ENCODE measurements at places on chromosomes 3 and 15.

GRCh38 chr3:111471831-111472230, 70.2 kb upstream of the CD96 start:
- no peak for DNase-seq

- DNase-seq, result no peak
Measured at GRCh38 chr15:29676961-29677402, 145.3 kb downstream of the TJP1 start.

DNA sequence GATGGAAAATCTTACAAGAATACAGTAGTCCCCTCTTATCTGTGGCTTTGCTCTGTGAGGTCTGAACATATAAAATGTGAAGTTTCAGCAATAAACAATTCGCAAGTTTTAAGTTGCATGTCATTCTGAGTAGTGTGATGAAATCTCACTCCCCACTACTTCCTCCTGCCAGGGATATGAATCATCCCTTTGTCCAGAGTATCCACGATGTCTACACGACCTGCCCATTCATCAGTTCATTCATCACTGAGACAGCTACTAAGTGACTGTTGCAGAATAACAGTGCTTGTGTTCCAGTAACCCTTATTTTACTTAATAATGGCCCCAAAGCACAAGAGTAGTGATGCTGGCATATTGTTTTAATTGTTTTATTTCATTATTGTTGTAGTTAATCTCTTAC, 489.2 kb upstream of the UBE2E2 start:
- DNase-seq, result no peak

DNA sequence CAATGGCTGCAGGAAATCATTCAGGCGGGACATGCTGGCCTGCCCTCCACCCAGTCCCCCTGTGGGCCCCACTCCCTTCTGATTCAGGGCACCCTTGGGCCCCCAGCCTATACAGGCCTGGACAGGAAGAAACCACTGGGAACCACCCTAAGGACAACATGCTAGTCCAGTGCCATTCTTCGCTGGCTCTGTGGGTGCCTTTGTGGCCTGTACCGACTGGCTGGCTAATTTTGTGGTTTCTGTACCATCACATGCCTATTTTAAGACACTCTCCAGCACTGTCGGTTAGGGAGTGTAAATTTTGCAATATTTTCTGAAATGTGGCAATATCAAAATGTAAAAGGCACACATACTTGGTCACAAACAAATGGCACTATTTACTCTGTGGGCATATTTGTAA, 61.4 kb upstream of the POLG start:
- no peak for DNase-seq

DNA sequence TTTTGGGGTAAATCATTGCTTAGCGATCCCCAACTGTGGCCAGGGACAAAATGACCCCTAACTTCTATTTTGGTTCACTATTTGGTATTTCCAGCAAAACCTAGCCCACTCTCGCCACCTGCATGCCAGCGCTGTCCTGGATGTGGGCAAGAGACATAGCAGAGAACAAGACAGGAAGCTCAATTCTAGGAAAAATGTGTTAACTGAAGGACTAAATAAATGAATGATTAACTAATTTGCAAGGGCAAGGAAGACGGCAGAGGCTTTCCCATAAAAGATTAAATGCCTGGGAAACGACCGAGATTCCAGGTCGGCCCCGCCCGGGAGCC, 408 bp downstream of the NICN1 start:
- DNase-seq, result no peak

- no peak for DNase-seq
Measured at GRCh38 chr3:17238023-17238422, 353.3 kb downstream of the PLCL2 start.

DNA sequence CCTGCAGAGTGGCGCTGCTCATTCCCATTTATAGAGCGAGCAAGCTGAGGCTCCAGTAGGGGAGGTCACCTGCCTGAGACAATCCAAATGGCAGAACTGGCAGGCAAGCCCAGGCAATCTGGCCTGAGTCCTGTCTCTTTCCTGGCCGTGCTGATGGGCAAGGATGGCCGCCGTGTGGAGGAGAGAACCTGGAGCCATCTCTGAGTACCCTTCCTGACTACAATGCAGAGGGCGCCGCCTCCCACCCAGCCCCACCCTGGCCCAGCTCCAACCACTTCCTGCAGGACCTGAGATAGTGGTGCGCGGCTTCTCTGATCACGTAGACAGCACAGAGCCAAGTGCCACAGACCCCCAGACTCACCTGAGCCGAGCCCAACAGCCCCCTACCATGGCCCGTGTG, 7.0 kb downstream of the TLR9 start:
- no peak for DNase-seq

GRCh38 chr15:74127255-74127953, 3.0 kb upstream of the ISLR2 start:
- peak; percentile 87 for DNase-seq

GRCh38 chr3:170480111-170480510, 61.4 kb downstream of the CLDN11 start:
- DNase-seq, result no peak

DNA sequence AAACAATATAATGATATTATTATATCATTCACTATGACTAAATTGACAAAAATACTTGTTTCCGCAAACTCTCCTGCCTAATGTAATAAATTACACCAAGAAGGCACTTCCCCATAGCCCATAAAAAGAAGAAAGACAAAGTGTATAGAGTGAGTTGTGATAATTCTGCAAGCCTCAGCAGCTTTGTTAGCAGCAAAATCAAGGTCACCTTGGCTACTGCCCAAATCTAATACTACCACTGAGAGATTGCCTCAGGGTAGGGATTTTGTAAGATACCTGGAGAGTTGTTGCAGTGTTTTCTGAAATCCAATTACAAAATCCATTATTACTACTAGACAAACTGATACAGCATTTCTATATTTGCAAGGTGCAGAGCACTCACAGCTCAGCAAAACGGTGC, 503.5 kb downstream of the FGF12 start:
- no peak for DNase-seq

GRCh38 chr3:24400015-24400414, 94.6 kb downstream of the THRB start:
- DNase-seq, result no peak

DNA sequence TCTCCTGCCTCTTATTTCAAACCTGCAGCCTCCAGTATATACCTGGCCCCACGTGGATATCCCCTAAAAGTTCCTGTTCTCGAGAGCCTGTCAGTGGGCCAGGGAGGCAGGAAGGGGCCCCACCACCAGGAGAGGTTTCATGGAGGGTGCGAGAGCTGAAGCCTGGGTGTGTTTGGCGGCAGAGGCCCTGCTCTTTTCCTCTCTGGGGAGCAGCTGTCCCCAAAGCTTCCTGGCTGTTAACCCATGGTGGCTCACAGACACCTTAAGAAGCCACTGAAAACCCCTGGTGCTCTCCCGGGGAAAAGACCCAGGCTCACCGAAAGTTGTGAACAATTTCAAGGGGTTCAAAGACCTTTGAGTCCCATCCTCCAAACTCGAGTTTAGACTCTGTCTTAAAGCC, 1.1 kb downstream of the PRRT3 start:
- no peak for DNase-seq

- no peak for DNase-seq
Measured at GRCh38 chr3:146246526-146246925, 4.4 kb downstream of the PLSCR4 start.

- DNase-seq, result no peak
Measured at GRCh38 chr15:101023501-101024072, 104.4 kb downstream of the LRRK1 start.

DNA sequence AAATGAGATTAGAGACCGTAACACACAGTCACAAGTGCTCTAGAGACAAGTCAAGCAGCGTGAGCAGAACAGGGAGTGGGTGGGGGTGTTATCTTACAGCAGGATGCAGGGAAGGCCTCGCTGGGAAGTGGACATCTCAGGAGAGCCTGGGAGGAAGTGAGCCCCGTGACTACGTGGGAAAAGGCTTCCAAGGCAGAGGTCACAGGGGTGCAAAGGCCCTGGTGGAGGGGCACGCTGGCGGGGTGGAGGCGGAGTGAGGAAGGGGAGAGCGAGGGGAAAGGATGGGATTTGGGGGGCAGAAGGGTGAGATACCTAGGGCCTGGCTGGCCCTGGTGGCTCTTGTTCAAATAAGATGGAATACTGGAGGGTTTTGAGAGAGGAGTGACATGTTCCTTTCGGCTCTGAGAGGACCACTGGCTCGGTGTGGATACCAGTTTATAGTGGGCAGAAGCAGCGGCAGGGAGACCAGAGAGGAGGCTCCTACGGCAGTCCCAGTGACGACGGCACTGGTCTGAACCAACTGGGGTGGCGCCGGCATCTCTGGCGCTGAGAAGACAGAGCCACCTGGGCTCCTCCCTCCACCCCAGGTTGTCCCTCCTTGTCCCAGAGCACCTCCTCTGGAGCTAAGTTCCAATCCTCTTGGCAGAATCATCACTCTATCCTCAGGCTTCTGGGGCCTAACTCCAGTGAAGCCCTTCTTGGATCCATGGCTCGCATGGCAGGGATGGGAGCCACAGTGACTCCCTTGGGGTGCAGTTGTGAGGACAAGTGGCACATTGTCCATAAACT, 266.2 kb upstream of the LYSMD4 start:
- DNase-seq, result no peak

- no peak for DNase-seq
Measured at GRCh38 chr3:21754839-21755238, 3.8 kb upstream of the ZNF385D start.

- DNase-seq, result no peak
Measured at GRCh38 chr3:172524611-172525010, 1.4 kb upstream of the TNFSF10 start.

DNA sequence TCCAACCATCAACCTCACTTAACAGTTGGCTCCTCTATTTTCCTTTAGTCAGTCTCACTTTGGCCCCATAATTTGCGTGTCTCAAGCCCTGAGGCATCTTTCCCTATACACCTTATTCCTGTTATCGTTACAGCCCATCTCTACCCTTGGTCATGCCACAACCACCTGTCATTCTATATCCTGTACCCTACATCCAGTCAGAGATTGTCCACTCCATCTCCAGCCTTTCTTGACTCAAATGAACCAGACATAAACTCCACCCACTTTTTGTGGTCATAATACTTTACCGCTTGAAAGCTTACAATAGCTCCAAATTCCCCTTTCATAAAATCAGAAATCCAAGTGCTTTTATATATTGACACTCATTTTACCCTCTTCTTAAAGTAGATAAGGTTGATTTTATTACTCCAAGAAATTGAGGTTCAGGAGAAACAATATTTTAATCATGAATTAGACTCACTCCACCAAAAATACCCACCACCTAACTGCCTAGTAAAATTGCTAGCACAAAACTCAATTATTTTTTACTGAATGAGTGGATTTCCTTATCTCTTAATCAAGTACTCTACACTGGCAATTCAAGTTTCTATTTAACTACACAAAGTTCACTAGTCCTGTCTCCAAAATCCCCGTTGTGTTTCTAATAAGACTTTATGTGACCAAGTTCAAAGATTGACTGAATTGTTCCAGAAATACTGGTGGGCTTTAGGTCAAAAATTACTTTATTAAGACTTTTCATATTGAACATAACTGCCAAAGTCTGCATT, 9.1 kb downstream of the CCR4 start:
- DNase-seq, result no peak

- DNase-seq, result no peak
Measured at GRCh38 chr3:134791992-134792391, 3.1 kb upstream of the EPHB1 start.

- DNase-seq, result no peak
Measured at GRCh38 chr15:34773013-34773412, 18.2 kb upstream of the GJD2 start.

DNA sequence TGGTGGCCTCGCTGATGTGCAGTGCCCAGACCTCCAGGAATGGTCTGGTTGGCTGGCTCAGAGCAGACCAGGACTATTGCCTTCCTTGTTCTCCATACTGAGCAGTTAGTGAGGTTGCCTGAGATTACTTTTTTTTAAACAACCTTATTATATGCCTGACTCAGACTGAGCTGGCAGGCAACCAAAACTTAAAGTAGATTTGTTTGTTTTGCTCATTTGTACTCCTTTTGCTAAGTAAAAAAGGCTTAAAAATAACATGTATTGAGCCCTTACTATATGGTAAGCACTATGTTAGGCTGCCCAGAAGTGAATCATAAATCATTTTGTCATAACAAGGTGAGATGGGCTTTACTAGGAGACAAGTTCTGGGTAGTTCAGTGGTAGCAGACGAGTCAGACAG, 92.4 kb downstream of the GHSR start:
- no peak for DNase-seq

- no peak for DNase-seq
Measured at GRCh38 chr3:17469520-17469919, 272.9 kb downstream of the TBC1D5 start.

- peak; percentile 6 for DNase-seq
Measured at GRCh38 chr15:25170113-25170731, 215.4 kb downstream of the SNRPN start.

GRCh38 chr3:85304360-85304964, 345.7 kb downstream of the CADM2 start:
- DNase-seq, result no peak

- no peak for DNase-seq
Measured at GRCh38 chr3:177197727-177198460, 612 bp upstream of the TBL1XR1 start.

DNA sequence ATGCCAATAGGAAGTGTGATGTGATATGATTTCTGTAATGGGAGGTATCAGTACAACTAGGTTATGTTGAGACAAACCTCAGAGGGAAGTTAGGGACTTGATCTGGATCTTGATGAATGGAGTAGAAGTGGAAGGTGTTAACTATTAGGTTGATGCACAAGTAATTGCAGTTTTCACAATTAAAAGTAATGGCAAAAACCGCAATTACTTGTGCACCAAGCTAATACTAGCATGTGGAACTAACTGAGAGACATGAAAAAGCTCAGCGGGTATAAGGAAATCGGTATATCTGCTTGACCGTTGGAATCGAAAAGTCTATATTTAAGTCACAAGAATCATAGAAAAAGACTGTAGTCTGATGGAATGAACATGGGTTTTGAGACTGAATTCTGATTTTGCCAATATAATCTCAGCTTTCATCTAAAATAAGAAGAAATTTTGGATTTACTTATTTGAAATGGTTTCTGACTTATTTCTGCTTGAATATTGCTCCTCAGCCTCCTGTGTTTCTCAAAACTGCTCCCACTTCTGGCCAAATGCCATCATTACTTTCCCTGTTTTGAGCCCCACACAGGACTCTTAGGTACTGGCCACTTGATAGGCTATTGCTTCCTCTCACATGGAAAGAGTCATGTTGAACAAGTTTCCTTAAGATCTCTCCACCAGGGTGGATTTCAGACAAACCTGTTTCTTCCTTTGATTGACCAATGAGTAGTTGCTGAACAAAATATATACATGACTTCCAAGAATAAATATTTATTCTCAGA, 271.5 kb upstream of the COL8A1 start:
- no peak for DNase-seq

Measured in activated naive CD4-positive, alpha-beta T cell treated with anti-CD3 and anti-CD28 coated beads, Interleukin-2, amount 50 U/mL, for 16 hours (primary cell).